ENCODE measurements at places on chromosomes 3 and 15.
A peak's percentile ranks its signal among the peaks of the same experiment; 100 is the strongest.

GRCh38 chr3:174949523-174949922 is 90.4 kb downstream of the NAALADL2 start:
- no peak overlapping the region for H3K4me3 ChIP-seq
- H3K27ac ChIP-seq: no peak overlapping the region
- H3K4me1 ChIP-seq: no peaks in the 10 kb centered on the region
- no peaks in the 10 kb centered on the region for H3K36me3 ChIP-seq
- DNase-seq: no peak

DNA sequence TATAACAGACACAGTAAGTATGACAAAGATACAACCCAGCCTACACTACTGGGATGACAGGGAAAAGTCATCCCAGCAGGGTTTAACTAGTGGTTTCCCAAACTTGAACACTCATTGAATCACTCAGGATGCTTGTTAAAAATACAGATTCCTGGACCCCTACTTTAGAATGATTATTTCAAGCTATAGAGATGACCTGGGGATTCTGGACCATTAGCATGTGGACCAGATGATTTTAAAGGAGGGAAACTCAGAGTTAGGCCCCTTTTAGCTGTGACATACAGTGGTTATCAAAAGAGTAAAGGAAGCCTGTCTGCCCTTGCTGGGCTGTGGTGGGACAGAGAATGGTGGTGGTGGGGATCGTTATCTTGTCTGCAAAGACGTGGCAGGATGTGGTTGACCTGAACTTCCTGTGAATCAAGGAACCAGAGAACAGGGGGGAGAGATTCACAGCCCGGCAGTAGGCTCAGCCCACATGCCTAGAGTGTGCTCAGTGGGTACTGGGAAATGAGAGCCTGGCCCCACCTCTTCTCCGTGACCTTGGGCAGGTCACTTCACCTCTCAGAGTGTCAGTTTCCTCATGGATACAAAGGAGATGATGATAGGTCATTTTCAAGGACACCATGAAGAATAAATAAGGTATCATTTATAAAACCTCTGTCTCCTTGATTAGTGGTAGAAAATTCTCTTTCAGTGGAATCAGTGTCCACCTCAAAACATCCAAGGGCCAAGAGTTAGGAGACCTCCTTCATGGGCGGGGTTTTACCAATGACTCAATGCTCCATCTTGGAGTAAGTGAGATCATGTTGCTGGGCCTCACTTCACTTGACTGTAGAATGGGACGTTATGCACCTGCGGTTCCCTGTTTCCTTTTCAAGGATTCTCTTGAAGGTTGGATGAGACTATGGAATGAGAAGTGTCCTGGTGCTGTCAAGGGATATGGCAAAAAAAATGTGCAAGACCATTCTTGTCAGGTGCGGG is 306.5 kb downstream of the RPLP1 start:
- peaks cover 97% of the 10 kb centered on the region for H3K4me1 ChIP-seq
- peak; percentile 94 for DNase-seq
- H3K4me3 ChIP-seq: peak overlapping the region; percentile 58
- H3K27ac ChIP-seq: peak overlapping the region; percentile 91
- H3K36me3 ChIP-seq: peaks cover 22% of the 10 kb centered on the region

GRCh38 chr15:84951736-84952135 is 29.9 kb upstream of the PDE8A start:
- no peaks in the 10 kb centered on the region for H3K4me1 ChIP-seq
- H3K27ac ChIP-seq: no peak overlapping the region
- no peaks in the 10 kb centered on the region for H3K36me3 ChIP-seq
- H3K27me3 ChIP-seq: peaks cover 49% of the 10 kb centered on the region
- no peak for DNase-seq

- H3K27me3 ChIP-seq: no peaks in the 10 kb centered on the region
- no peak overlapping the region for H3K27ac ChIP-seq
- no peak for DNase-seq
- no peaks in the 10 kb centered on the region for H3K36me3 ChIP-seq
- H3K4me1 ChIP-seq: no peaks in the 10 kb centered on the region
Observed at GRCh38 chr15:38168467-38169070, 84.1 kb upstream of the SPRED1 start.

Measured in activated naive CD4-positive, alpha-beta T cell treated with anti-CD3 and anti-CD28 coated beads, Interleukin-2, amount 10 ng/mL, durations not matched to agents 7 days and 5 days (primary cell).